ENCODE measurements at places on chromosomes 2 and 18.

DNA sequence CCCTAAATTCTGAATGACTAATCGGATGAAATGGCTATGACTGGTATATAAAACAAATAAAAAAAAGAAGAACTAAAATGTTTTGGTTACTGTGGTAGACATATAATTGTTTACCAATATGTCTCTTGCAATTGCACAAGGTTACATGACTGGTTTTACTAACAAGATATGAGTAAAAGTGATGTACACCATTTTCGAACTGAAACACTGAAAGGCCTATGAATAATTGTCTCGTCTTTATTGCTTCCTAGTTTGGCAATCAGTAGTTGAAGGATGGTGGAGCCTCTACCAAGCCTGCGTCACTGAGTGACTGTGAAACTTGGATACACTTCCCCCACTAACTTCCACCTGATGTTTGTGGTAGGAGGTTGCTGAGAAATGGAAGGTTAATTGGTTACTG lies 16.5 kb downstream of the CDH19 start:
- DNase-seq = no peak

- DNase-seq = peak; percentile 57
These were observed 718.8 kb downstream of the DPP10 start for GRCh38 chr2:115161081-115161770.

GRCh38 chr18:69205925-69206324 lies 194.8 kb upstream of the DOK6 start:
- DNase-seq = no peak

DNA sequence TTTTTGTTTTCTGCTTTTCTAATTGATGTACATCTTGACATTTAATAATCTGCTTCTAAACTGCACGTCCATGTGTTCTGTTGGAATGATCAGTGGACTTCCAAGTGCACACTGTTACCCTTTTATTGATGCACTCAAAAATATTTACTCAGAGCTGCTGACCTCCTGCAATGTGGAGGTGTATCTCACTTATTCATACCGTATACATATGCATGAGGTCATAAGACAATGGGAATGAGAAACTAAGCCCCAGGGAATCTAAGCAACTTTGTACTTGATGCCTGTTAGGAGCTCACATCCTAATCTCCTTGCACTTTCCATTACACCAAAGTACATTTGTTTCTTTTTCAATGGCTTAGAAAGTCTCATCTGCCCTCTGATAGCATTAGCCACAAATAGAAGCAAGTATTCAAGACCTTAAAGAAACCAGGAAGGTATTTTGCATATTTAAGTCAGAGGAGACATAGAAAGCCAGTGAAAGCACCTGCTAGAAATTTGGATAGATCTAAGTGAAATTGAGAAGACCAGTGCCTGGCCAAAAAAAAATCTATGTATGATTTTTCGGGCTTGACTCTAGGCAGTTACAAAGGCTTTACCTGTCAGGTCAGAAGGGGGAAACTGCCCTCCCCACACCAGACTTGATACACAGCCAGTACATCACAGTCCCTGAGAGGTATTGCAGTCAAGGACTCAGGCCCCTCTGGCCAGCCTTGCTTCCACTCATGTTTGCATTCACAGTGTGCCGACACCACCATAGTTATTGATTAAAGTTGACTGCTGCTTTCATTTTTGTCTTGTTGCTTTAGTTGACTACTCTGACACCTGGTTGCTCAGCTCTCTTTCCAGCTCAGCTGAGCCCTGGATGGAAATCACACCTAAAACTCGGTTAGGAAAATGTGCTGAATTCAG lies 391.7 kb upstream of the CYRIA start:
- no peak for DNase-seq

DNA sequence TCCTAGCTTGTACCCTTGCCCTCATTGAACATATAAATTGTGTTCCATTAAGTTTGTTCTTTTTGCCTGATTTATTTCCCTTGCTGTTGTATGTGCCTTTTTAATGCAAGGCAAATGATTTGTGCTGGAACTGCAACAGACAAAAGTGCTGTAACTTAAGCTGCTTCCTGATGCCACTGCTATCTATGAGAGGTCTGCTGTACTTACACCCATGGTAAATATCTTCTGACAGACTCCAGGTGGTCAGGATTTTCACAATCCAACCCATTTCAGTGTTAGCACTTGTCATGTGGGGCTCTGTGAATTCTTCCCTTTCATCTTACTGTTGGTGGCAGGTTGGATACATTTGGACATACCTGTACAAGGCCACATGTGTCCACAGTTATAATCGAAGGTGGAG lies 63.5 kb downstream of the ARHGAP15 start:
- no peak for DNase-seq

- no peak for DNase-seq
These were observed 11.4 kb upstream of the MAP3K20 start for GRCh38 chr2:173064151-173064805.

- no peak for DNase-seq
These were observed 8.6 kb upstream of the PLB1 start for GRCh38 chr2:28487258-28487657.

GRCh38 chr2:238389988-238390589 lies 36.6 kb upstream of the ASB1 start:
- DNase-seq = no peak

GRCh38 chr2:127542231-127542630 lies 6.7 kb downstream of the MYO7B start:
- no peak for DNase-seq

DNA sequence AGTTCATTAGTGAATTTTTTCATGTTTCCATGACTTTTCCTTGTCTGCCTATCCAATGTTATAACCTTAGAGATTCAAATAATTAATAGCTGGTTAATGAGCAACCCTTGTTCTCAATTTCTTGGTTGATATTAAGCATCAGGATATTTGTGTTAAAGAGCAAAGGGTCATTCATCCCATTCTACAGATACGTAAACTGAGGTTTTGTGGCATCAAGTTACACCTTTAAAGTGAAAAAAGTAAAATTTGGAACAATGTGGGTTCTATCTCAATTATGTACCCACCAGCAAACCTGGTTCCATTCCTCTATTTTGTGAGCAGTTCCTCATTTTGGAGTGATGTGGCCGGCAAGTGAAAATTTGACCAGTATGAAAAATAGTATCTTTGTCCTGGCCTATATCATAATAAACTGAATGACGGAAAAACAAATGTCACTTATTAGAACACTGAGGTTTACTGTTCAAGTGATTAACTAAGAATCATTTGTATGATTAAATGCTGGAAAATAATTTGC lies 220.5 kb upstream of the ATP5MC3 start:
- DNase-seq = no peak

GRCh38 chr2:16960579-16960978 lies 294.9 kb upstream of the CYRIA start:
- DNase-seq = no peak

GRCh38 chr18:44844486-44844885 lies 163.8 kb downstream of the SETBP1 start:
- DNase-seq = no peak

GRCh38 chr18:36302676-36303075 lies 5.2 kb downstream of the FHOD3 start:
- no peak for DNase-seq

GRCh38 chr2:201656102-201656501 lies 12.8 kb upstream of the TMEM237 start:
- no peak for DNase-seq

GRCh38 chr2:99865818-99866676 lies 276.3 kb downstream of the AFF3 start:
- DNase-seq = no peak

DNA sequence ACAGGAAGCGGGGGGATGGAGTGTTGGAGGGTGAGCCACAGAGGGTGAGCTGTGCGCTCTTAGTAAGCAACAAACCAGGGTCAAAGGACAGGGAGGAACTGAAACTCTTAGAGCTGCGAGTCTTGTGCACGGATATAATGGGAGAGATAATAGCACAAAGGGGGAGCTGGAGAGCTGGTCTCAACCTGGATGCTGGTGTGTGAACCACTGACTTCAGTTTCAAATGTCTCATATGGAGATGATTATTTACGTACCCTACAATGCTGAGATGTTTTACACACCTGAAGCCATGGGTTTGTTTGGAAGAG lies 35.9 kb downstream of the PTGR3 start:
- no peak for DNase-seq

DNA sequence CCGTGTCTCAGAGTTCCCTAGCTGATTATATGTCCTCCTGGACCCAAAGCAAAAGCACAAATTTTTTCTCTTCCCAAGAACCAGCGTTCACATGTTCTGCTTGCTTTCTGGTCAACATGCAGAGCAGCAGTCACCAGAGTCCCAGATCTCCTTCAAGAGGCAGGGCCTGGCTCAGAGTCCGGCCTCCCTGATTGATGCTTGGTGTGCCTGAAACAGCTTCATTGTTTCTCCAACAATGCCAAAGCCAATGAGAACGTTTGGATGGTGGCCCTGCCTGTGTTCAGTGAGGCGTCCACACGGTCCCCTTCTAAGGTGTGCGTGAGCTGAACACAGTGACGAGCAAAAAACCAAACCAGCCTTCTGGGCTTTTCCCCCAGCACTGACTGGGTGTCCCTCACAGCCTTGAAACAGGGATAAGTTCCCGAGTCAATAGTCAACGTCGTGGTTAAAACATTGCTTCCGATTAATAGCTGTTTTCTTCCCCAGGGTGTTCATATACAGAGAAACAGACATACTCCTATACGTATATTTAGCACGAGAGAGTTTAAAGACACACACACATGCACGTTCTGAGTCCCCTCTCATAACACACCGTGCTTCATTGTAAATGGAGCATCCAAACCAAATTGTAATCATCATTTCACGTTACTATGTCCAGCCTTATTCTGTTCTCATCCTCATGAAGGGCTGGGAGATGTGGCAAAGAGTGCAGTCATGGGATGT lies 19.3 kb upstream of the POU3F3 start:
- no peak for DNase-seq

- DNase-seq = no peak
These were observed 102.0 kb downstream of the CPO start for GRCh38 chr2:207041279-207041678.

DNA sequence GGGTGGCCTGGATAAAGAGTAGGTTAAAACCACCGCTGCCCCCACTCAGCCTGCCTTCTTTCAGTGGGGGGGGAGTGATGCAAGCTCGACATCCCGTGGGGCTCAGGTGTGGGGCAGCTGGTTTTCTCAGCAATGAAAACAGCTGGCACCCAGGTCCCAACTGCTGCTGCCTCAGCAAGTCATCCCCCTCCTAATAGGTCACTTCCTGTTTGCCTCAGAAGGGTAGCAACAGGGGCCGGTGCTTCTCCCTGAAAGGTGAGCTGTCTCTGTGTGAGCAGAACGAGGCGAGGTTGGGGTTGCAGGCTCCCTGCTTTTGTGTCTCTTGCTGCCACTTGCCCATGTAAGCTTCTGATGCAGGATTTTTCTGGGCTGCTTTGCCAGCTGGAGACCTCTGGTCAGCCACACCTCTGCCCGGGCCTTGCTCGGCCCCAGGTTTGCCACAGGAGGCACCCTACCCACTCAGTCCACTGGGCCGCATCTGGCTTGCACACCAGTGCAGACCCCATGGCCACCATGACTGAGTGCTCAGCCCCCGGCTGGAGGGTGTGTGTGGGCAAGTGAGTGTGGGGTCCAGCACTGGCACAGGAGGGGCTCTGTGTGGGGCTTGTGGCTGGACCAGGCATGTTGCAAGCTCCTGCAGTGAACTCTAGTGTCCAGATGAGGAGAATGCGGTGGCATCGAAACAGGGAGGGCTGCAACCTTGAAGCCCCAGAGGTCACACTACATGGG lies 11.5 kb upstream of the ASB1 start:
- DNase-seq = no peak

DNA sequence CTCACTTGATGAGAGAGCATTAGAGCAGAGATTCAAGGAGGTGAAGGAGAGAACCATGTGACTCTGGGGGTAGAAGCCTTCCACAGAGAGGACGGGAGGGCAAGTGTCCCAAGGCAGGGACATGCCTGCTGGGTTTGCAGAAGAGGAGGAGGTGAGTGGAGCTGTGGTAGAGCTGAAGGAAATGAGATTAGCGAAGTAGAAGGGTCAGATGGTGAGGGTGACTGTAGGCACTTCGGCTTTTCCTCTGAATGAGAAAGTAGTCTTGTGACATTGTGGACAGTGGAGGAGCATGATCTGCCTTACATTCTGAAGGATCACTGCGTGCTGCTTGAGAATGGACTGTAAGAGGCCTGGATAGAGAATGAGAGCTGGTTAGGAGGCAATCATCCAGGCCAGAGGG lies 126.0 kb downstream of the NXPH2 start:
- no peak for DNase-seq

Measured in renal cortex interstitium (tissue), 15 donors.